HEK293T (cell line): ENCODE measurements at places on chromosomes 2 and 18.

GRCh38 chr18:62018034-62018758, 125.4 kb upstream of the RNF152 start:
- DNase-seq, result no peak

GRCh38 chr2:60445684-60446179, 107.7 kb downstream of the BCL11A start:
- no peak for DNase-seq

DNA sequence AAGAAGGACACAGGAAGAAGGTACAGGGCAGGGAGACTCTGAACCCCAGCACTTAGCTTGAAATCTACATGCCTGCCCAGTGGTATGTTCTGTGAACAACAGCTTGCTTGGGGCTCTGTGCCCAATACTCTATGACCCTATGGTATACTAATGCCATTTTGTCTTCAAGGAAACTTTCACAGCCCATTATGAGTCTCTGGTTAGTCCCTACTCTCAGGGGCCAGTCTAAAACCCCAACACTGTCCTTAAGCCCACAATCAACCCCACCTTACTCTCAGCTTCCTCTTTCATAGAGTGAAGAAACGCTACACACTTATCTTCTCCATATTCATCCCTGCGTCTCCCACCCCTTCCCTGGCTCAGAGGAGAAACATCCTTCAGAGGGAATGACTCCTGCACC, 16.0 kb downstream of the NEB start:
- no peak for DNase-seq

DNA sequence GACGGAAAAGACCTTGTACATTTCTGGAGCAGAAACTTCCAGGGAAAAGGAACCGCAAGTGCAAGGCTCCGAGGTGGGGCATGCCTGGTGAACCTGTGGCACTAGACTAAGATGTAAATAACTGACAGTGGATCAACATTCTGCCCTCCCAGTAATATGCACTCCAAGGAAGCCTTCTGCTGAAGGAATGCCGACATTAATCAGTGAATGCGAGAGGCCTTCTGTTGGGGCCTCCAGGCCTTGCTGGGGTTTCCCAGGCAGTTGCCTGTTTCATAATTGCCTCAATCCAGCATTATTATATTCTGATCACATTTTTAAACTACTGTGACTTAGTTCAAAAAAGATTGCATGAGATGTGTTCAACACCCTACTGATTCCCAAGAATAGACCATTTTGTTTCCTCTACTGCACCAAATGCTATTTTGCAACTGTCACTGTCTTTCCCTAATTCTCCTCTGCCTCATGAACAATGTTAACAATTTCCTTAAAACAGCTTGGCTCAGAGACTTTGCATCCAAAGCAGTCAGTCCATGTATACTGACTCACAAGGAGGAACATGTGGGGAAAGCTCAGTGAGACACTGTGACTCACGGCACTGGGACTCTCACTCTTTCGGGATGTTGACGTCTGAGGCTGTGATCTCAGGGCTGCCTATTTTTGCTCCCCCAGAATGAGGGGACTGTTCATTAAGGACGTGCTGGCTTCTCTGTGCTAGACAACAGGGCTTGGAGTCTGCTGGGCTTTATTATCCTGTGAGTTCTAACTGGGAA, 10.5 kb upstream of the DSG2 start:
- no peak for DNase-seq

DNA sequence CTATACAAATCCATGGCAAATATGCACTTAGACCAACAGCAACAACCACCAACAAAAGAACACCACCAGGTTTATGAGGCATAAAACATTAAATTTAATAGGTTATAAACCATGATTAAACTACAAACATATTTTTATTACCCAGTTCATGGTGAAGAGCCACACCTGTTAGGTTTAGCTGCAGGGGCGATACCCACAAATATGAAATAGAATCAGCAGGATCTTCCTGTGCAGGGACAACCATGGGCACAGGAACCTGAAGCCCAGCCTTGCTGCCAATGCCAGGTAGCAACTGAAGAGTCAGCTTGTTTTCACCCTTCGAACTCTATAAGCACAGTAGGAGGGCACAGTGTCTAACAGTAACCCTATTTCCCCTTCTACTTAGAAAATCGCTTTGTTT, 675.0 kb downstream of the SATB2 start:
- DNase-seq, result no peak

- DNase-seq, result no peak
These were observed 409.0 kb downstream of the LPIN1 start for GRCh38 chr2:12155303-12156051.

- DNase-seq, result no peak
These were observed 267.6 kb upstream of the CYP26B1 start for GRCh38 chr2:72415241-72415661.

GRCh38 chr2:147008481-147008880, 836.3 kb upstream of the ACVR2A start:
- no peak for DNase-seq

GRCh38 chr2:42045352-42045751, 2.5 kb upstream of the PKDCC start:
- DNase-seq, result no peak

GRCh38 chr2:233708942-233709341, 3.8 kb upstream of the UGT1A5 start:
- DNase-seq, result no peak

GRCh38 chr2:101843048-101843447, 145.5 kb downstream of the MAP4K4 start:
- DNase-seq, result no peak

- no peak for DNase-seq
These were observed 12.1 kb upstream of the MAP2 start for GRCh38 chr2:209411718-209412117.

DNA sequence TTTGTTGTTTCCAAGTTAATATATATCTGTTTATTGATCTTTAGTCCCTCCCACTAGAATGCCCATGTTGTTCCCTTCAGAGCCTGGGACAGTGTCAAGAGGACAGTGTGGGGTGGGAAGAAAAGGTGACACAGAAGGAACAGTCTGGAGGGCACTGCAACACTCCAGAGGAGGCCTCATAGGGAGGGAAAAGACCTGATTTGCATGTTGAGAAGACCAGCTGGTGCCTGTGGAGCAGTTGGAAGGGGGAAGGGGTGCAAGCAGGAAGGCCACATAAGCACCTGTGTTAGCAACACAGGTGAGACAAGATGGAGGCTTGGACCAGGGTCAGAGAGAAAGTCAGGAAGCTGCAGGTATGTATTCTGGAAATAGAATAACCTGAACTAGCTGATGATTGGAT, 48.1 kb upstream of the FHOD3 start:
- no peak for DNase-seq

DNA sequence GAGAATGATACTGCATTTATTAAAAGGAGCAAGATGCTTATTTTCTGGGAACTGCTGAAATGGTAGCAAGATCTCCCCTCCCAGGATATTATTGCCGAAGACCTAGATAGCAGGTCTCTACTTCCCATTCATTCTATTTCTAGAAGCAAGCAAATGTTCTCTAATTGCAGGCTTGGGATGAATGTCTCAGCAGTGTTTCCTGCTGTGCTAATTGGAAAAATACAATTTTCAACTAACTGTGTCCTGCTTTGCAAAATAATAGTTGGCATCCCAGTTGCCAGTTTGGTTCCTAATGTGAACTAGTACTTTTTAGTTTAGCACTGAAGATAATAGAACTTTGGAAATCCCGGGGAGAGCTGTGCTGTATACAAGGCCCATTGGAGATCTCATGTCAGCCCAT, 26.1 kb downstream of the SLC20A1 start:
- DNase-seq, result no peak

GRCh38 chr18:8242151-8242696, 367.0 kb upstream of the RAB12 start:
- DNase-seq, result no peak

DNA sequence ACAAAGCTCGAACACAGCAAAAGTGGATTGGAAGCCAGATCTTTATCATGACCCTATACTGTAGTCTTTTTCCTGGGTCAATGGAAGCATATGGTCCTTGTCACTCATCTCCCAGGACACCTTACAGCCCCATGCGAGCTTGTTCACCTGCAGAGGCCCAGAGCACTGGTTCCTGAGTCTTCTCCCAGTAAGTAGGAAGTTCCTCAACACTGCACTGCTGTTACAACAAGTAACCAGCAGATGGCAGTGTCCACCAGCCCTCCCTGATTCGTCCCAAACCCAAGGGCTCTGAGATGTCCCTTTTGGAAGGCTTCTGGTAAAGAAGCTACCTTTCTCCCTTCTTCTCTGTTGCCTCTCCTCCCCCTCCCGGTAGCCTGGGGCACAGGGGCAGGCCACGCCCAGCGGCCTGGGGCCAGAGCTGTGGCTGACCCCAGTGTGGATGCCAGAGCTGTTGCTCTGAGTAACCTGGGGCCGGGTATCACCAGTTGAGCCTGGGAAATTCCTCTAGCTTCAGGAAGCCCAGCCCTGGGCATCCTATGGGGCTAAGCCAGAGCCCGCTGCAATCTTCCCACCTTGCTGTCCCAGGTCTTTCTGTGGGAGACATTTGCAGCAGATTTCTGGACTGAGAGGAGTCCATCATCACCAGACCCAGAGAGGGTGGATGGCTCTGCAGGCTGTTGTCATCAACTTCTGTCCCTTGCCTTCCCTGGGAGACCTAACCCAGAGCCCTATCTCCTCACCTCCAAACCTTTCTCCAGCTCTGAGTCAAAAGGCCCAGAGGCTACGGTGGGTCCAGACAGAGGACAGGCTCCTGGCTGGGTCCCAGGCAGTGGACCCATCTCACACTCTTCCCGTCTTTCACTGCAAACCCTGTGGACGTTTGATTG, 5.3 kb upstream of the GDF7 start:
- peak; percentile 78 for DNase-seq

- no peak for DNase-seq
These were observed 603.8 kb downstream of the PLCL1 start for GRCh38 chr2:198408171-198408570.

DNA sequence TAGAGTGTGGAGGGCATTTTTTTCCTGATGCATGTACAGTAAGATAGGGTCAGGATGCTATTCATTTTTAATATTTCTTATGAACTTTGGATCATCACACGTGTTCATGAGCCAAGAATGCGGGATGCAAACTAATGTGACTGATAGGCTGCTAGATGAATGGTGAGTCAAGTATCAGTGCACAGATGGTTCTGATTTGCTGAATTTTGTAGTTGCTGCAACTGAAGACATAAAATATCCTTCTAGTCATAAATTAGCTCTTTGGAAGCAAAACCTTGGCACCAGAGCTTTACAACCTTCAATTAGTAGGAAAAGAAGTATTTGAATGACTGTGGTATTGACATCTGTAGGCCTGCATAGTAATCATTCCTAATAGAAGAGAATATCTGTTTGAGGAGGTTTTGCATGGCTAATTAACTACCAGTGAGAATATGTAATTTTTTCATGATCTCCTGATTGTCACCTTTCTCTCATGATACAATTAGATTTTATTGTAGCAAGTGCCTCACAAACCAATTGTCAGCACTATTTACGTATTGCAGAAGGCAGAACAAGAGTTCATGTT, 94.0 kb downstream of the VRK2 start:
- no peak for DNase-seq

- DNase-seq, result no peak
These were observed 820.7 kb upstream of the SALL3 start for GRCh38 chr18:78158943-78159342.

GRCh38 chr2:46954951-46955571, 39.5 kb upstream of the MCFD2 start:
- no peak for DNase-seq

GRCh38 chr2:144798034-144798433, 278.1 kb upstream of the ZEB2 start:
- DNase-seq, result no peak

- no peak for DNase-seq
These were observed 31.0 kb upstream of the RMDN2 start for GRCh38 chr2:37894047-37894446.

DNA sequence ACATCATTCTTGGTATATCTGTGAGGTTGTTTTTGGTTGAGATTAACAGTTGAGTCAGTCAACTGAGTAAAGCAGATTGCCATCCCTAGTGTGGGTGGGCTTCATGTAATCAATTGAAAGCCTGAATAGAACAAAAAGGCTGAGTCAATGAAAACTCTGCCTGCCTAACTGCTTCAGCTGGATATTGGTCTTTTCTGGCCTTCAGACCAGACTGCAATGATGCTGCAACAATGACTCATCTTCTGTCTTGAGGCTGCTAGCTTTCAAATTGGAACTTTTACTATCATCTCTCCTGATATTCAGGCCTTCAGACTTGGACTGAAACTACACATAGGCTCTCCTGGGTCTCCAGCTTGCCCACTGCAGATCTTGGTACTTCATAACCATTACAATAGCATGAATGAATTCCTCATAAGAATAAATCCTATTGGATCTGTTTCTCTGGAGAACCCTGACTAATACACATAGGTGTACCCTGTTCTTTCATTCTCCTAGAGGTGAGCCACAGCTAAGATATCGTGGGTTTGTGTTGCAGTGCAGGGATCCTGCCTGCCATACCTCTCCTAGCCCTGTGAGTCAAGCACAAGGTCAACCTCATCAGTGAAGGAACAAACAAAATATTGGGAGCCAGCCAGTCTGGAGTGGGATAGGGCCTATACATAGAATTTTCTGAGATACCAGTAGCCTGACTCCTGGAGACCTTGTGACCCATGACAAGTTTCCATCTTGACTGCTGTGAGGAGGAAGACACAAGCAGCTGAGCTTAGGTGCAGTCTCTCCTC, 473.8 kb downstream of the DCC start:
- DNase-seq, result no peak

- no peak for DNase-seq
These were observed 135.0 kb downstream of the SCG2 start for GRCh38 chr2:223467196-223467595.

DNA sequence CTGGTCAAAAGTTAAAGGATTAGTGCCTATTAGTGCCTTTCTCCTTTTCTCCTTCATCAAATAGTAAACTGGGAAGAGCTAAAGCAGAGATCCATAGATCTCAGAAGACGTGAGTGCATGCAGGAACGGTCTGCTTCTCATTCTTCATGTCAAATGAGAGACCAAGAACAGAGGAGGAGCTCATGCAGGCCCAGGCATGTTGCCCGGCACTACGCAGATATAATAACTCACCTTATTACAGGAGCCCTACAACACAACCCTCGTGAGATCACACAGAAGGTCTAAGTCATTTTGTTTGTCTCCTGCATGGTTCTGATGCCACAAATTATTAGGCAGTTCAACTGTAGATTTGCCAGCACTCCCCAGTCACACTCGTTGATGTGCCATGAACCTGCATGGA, 71.8 kb downstream of the CMPK2 start:
- no peak for DNase-seq

DNA sequence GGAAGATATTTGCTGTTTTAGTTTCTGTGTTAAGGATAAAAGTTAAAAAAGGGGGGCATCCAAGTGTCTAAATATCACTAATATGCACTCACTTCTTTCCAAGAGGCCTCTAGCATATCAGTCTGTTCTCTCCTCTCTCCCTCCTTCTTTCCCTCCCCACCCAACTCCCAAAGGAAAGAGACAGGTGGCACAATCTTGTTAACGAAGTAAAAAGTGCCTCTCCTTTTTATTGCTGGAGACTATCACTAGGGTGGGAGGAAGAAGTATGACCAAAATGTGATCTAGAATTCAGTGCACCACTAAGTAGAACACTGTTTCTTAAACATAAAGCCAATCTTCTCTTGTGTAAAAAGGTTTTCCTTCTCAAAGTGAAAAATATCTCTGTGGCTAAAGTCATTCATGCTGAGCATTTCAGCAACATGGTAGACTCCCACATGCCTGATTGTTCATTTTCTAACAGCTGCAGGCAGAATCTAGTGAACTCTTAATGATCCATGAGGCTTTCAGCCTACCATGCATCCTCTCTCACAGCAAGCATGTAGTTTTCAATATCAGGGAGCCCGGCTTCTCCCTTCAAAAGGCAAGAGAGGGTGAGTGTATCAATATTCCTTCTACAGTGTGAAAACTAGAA, 39.5 kb downstream of the RNU4ATAC start:
- no peak for DNase-seq

- no peak for DNase-seq
These were observed 109.0 kb upstream of the EPAS1 start for GRCh38 chr2:46188041-46188716.

- DNase-seq, result no peak
These were observed 124.4 kb upstream of the KLHL29 start for GRCh38 chr2:23260621-23261020.
